ENCODE measurements at places on chromosomes 11 and 22.

GRCh38 chr11:8773916-8774539 lies 91.4 kb downstream of the RPL27A start:
- DNase-seq = no peak

- no peak for DNase-seq
Observed at GRCh38 chr11:44813401-44813800, 86.6 kb downstream of the TSPAN18 start.

GRCh38 chr11:128548649-128549255 lies 38.6 kb downstream of the ETS1 start:
- DNase-seq = no peak

- DNase-seq = no peak
Observed at GRCh38 chr22:39868741-39869140, 24.8 kb downstream of the ENTHD1 start.

GRCh38 chr11:47489395-47489755 lies 40.4 kb upstream of the RAPSN start:
- no peak for DNase-seq

DNA sequence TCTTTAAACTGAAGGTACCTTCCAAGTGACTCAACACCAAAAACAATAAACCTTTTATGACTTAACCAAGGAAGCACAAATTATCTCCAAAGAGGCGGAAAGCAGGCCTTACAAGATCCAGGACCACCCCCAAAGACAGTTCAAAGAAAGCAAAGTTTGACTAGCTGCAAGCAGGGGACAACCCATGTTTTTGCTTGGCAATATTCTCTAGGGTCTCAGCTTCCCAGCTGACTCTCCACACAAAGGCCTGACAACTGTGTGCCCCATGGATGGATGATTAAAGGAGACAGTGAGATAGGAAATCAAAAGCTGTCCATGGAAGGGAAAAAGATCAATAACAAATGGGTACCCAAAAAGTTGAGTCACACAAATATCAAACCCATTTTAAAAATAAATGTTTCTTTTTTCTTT lies 232.2 kb downstream of the DDX10 start:
- DNase-seq = no peak

- no peak for DNase-seq
Observed at GRCh38 chr11:126328001-126328390, 24.1 kb downstream of the DCPS start.

DNA sequence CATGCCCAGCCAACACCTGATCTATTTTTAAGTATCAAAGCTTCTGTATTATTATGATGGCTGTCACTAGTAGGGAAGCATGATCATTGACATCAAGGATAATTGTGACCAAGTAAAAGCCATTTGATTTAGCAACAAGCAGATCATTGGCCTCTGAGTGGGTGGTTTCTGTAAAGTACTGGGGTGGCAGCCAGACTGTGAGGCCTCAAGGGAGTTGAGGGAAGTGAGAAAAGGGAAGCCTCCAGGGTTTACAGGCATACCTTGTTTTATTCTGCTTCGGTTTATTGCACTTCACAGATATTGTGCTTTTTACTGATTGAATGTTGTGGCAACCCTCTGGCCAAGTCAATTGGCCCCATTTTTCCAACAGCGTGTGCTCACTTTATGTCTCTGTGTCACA lies 60.1 kb downstream of the PRR5L start:
- no peak for DNase-seq

- no peak for DNase-seq
Observed at GRCh38 chr11:35163702-35164496, 24.9 kb downstream of the CD44 start.

GRCh38 chr11:128764424-128765095 lies 70.7 kb downstream of the FLI1 start:
- no peak for DNase-seq

DNA sequence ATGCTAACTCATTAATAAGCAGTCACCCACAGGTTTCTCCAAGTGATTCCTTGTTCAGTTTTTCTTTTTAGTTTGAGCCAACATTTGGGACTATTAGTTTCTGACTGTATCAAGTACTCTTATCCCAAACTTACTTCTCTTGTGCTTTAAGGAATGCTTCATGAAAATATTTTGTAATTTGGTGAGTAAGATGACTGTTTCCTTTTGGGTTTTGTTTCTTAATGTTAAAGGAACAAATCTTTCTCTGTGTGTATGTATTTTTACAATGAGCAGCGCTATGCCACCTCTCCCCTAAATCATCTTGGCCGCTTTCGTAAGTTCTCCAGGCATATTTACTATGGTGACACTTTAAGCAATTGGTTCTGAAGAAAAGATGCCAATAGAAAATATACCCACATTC lies 72.4 kb downstream of the LDLRAD3 start:
- no peak for DNase-seq

GRCh38 chr22:18068381-18068988 lies 9.3 kb upstream of the PEX26 start:
- DNase-seq = no peak

DNA sequence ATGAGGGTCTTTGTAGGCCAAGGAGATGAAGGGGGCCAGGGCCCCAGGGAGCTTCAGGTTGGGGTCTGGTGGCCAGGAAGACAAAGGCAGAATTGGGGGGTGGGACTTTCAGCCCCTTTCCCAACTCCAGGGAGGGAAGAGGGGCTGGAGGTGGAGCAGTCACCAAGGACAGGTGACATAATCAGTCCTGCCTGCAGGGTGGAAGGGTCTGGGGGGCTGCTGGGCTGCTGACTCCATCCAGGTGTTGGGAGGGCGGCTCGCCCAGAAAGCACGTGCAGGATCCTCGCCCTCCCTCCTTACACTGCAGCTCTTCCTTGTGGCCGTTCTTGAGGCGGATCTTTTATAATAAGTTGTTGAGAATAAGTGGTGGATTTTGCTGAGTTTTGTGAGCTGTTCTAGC lies 1491.1 kb downstream of the TBC1D22A start:
- DNase-seq = no peak

DNA sequence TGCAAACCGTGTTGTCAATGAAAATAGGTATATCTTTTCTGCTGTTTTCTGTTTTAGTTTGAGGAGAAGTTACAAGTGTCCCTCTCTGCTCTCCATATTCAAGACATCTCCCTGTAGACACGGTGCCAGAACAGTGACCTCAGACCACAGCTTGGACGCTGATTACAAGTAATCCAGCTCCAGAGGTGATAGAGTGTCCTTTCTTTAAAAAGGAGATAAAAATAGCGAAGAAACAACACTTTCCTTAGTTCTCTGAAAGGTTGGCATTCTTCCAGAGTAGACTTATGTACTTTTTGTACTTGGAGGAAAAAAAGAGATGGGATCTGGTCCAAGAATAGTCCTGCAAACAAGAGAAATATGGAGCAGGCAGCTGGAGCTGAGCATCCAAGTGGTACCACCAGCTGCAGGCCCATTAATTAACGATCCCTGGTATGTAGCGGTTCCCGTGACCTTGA lies 43.0 kb upstream of the WT1 start:
- no peak for DNase-seq

GRCh38 chr11:33479231-33479630 lies 221.4 kb downstream of the C11orf91 start:
- no peak for DNase-seq

DNA sequence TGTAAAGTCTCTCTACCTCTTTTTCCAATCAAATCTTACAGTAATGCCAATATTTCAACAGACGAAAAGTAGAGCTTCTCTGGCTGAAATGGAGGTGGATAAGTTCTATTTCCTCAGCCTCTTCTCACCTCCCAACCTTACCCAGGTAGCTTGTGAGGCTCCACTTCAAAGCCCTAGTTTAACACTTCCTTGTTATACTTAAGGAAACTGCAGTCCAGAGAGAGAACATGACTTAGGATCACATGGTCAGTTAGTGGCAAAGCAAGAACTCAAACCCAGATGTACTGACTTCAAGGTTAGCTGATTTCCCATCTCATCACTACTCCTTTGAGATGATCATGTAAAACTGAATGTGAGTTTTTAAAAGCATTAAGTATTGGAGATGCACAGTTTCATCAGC lies 32.5 kb downstream of the PAK1 start:
- no peak for DNase-seq

GRCh38 chr22:47010211-47010610 lies 247.8 kb downstream of the TBC1D22A start:
- DNase-seq = no peak

- no peak for DNase-seq
Observed at GRCh38 chr11:28250192-28250591, 142.0 kb downstream of the METTL15 start.

- no peak for DNase-seq
Observed at GRCh38 chr11:44452827-44453572, 112.5 kb upstream of the CD82 start.

GRCh38 chr11:125662689-125663088 lies 18.0 kb downstream of the ACRV1 start:
- DNase-seq = no peak

GRCh38 chr11:26070714-26071380 lies 261.1 kb upstream of the ANO3 start:
- no peak for DNase-seq

DNA sequence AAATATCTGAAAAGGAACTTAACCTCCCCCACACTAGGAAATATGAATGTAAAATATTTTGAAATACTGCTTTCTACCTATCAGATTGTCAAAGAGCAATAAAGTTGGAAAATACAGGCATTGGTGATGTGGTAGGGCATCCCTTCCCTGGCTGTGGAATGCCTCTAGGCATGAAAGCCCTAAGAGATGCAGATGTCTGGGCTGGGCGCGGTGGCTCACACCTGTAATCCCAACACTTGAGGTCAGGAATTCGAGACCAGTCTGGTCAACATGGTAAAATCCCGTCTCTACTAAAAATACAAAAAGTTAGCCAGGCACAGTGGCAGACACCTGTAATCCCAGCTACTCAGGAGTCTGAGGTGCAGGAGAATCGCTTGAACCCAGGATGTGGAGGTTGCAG lies 22.0 kb downstream of the ARAP1 start:
- DNase-seq = no peak

DNA sequence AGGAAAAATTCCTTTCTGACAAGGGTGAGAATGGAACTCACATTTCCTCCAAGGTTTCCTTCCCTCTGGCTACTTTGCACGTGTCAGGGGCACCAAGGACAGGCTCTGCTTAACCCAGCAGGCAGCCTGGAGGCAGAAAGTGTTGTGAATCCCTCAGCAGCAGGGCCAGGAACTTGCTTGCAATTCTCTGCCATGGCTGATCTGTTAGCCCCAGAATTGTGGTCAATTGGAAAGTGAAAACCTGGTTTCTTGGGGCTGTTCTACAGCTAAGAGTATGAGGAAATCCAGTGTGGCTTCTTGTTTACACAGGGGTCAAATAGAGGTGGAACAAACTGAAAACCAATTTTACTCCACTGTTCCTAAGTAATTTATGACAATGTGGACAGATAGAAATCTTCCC lies 38.3 kb upstream of the CEP295 start:
- no peak for DNase-seq

GRCh38 chr11:61337706-61338470 lies 4.9 kb downstream of the TKFC start:
- DNase-seq = no peak

GRCh38 chr11:83583757-83584366 lies 297.7 kb upstream of the CCDC90B start:
- DNase-seq = no peak

- no peak for DNase-seq
Observed at GRCh38 chr11:123853038-123853437, 32.4 kb downstream of the TMEM225 start.

DNA sequence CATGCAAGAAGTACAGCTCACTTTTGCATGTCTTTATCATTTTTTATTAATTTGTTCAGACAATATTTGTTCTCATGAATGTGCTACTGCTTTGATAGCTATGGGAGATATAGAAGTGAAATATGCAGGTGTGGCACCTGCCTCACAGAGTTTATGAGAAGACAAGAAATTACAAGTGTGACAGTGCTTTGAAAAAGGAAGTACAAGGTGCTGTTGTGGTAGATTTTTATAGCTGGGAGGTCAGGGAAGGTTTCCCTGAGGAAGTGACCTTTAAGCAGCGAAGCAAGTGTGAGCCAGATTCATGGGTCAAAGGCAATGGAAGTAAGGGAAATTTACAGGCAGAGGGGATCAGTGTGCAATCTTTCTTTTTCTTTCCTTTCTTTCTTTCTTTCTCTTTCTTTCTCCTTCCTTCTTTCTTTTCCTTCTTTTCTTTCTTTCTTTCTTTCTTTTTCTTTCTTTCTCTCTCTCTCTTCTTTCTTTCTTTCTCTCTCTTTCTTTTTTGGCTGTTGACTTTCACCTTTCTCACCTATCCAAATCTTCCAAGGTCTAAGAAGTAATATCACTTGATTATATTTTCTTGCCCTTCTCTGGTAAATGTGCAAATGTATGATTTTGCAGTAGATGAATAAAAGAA lies 6.4 kb upstream of the BMAL1 start:
- DNase-seq = no peak

- peak; percentile 42 for DNase-seq
Observed at GRCh38 chr11:59615120-59615636, 396 bp downstream of the OSBP start.

GRCh38 chr11:22539821-22540256 lies 85.8 kb downstream of the FANCF start:
- no peak for DNase-seq

GRCh38 chr11:116366980-116367645 lies 405.7 kb downstream of the BUD13 start:
- no peak for DNase-seq

DNA sequence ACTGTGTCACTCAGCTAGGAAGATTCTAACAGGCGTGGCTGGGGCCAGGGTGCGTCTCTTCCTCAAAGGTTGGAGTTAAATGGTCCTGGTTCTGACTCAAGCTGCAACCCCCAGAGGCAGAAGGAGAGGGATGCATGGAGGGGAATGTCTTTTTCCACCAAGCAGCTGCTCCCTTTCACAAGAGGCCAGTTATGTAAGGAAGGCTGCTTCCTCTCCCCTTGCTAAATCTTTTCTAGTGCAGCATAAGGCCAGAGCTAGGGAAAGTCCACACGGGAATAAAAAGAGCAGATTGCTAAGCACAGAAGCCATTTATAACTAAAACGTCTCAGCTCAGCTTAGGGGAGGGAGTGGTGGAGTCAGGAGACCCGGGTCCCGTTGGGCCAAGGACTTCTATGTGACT lies 10.0 kb downstream of the PVALB start:
- DNase-seq = no peak

GRCh38 chr11:78446210-78446609 lies 28.6 kb upstream of the GAB2 start:
- no peak for DNase-seq

DNA sequence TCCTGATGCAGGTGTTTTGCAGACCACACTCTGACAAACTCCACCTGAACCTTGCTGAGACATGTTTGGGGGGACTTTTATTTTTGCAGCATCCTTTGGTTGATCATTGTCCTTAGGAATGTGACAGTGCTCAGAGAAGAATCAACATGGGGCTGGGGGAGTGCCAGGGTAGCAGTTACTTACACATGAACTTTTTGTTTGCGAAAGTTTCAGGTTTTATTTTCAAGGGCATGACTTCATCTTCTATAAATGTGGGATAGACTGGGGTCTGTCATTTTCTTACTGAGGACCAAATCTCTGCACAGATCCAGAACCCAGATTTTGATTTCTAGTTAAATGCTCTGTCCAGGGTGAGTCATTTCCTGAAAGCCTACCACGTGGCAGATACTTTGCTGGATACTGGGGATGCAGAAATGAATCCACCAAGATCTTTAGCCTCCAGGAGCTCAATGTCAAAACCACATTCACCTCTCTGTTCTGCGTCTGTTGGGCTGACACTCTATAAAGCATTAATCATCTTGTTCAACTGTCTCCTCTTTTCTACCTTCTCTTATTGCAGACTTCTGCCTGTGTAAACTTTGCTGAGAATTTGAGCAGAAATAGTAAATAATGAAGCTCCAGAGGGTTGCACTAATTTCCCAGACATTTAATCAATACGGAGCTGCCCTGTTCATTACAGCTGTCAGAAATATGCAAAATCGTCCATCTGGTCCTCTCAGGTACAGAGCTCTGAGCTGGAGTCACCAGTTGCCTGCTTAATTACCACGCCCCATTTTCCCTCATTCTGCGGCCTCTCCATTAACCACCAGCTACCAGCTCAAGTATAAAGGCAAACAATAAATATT lies 387.9 kb downstream of the MIAT start:
- DNase-seq = no peak

All from stimulated activated CD4-positive, alpha-beta T cell treated with anti-CD3 and anti-CD28 coated beads, Interleukin-1b, Interleukin-23, amount 100 ng/mL, for 4 hours (primary cell).